Stimulated activated CD4-positive, alpha-beta T cell treated with anti-CD3 and anti-CD28 coated beads, Interleukin-2, amount 100 ng/mL, for 24 hours (primary cell): ENCODE measurements at places on chromosomes 2 and 18.

DNA sequence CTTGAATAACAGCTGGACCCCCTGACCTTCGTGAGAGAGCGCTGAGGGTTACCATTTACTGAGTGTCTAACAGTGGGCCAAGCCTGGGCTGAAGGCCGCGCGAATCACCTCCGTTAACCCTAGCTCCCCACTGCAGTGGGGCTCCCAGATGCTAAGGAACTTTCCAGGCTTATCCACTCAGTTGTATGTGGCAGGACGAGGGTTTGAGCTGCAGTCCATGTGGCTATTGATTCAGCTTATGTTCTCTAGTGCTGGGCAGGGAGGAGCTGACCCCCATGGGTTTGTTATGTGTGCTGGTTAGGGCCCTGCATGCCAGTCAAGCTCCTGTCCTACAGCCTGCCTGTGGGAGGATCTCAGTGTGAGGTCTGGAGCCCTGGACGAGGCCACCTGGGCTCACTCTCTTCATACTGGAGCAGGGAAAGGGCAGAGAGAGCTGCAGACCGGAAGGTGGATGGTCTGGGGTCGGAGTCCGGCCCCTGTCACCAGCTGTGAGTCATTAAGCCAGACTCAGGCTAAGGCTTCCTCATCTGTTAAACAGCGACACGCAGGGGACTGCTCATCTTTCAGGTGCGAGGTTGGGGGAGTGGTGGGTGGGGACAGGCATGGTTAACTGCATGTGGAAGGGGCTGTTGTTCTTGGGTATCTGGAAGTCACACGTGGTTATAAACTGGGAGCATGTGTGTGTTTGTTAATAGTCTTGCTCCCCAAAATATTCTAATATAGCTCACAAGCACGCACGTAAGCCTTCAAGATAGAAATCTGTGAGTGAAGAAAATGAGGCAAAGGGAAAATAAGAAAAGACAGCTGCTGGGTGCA is 6.6 kb downstream of the PSD4 start:
- no peak for DNase-seq

GRCh38 chr18:45449418-45450227 is 165.7 kb upstream of the SLC14A2 start:
- DNase-seq = no peak

GRCh38 chr2:217433522-217433921 is 569.3 kb downstream of the TNS1 start:
- no peak for DNase-seq

GRCh38 chr18:44474591-44474990 is 206.1 kb upstream of the SETBP1 start:
- no peak for DNase-seq

DNA sequence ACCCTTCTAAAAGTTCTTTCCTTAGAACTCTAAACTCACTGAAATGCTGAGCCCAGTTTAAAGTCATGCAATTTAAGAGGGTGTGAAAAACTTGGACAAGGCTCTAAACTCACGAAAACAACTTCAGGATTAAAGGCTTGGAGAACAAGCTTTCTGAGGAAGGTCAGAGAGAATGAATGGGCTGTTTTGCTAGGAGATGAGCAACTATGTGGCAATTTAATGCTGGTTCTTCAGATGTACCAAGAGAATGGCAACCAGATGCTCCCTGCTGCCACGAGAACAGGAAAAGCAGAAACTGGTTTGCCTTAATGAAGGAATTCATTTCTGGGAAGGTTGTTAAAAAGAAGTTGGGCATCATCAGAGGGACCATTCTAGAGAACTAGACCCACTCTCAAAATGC is 77.8 kb upstream of the PMAIP1 start:
- no peak for DNase-seq

GRCh38 chr2:121705390-121705789 is 31.3 kb downstream of the NIFK start:
- DNase-seq = no peak
